Activated CD4-positive, alpha-beta memory T cell treated with anti-CD3 and anti-CD28 coated beads for 36 hours (primary cell): ENCODE measurements at places on chromosomes 12 and 14. TPM values are rescaled to one million over a fixed set of nuclear protein-coding genes. Genes with fewer than 3 reads are reported as not detected.
A peak's percentile ranks its signal among the peaks of the same experiment; 100 is the strongest.

DNA sequence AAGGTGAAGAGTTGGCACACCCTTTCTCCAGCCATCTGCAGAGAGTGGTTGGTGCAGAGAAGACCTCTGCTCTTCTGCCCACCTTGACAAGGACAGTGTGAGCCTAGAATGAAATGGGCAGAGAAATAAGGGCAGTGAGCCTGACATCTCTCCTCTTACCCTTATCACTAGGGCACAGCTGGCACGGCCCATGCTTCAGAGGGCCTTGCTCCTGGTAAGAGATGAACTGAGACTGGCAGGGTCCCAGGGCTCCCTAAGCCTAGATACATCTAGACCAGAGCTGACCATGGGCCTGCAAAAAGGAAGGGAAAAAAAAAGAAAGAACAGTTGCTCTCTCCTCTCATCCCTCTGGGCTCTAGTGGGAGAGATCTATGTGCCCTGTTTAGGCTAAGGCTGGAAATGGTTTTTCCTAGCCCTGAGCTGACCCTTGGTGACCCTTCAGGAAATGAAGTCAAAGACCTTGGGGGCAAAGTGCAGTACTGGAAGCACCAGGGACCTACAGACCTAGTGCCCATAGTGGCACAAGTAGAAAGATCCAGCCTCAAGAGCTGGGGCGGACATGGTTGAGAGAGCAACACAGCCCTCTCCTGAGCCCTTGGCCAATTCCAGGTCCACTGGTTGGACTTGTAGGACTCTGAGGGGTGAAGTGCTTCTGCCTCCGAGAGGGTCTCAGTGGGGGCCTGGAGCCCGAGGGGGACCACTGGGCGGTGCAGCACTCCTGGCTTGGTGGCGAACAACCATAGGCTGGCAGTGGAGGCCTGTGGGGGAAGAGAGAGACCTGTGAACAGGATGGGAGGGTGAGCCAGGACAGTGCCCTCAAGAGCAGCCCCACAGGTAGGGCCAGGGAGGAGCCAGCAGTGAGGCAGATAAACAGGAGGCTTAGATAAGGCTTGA is 22.0 kb downstream of the PRPF40B start:
- no peaks in the 10 kb centered on the region for H3K27me3 ChIP-seq
- H3K27ac ChIP-seq, result peak overlapping the region; percentile 56
- H3K36me3 ChIP-seq, result peaks cover 11% of the 10 kb centered on the region
- H3K4me3 ChIP-seq, result no peak overlapping the region
- no peak for DNase-seq

DNA sequence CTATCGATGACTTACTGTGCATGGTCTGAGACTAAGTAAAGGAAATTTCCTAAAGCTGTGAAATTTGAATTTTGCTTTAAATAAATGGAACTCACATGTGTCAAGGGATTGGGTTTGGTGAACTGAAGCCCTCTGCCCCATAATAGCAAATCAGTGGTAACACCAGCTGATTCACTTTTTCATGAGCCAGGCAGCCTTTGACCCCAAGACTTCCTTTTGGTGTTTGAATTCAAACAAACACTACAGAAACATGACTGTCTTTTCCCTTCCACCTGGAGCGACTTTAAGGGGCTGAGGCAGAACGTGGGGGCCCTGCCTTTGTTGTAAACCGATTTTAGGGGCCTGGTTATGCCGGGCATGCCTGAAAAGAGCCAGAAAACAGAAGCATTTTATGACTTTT is 28.8 kb downstream of the KCTD10 start:
- H3K4me3 ChIP-seq, result no peak overlapping the region
- H3K27me3 ChIP-seq, result no peaks in the 10 kb centered on the region
- DNase-seq, result no peak
- no peak overlapping the region for H3K27ac ChIP-seq

- H3K27ac ChIP-seq, result no peak overlapping the region
- no peaks in the 10 kb centered on the region for H3K27me3 ChIP-seq
- DNase-seq, result no peak
- H3K36me3 ChIP-seq, result no peaks in the 10 kb centered on the region
- peaks cover 48% of the 10 kb centered on the region for H3K4me1 ChIP-seq
These were observed 18.0 kb upstream of the LDHB start for GRCh38 chr12:21675641-21676040.

- no peak overlapping the region for H3K27ac ChIP-seq
- no peaks in the 10 kb centered on the region for H3K4me1 ChIP-seq
- DNase-seq, result no peak
- no peaks in the 10 kb centered on the region for H3K36me3 ChIP-seq
- peaks cover 2% of the 10 kb centered on the region for H3K27me3 ChIP-seq
These were observed 340.2 kb downstream of the MED13L start for GRCh38 chr12:115936997-115937916.

DNA sequence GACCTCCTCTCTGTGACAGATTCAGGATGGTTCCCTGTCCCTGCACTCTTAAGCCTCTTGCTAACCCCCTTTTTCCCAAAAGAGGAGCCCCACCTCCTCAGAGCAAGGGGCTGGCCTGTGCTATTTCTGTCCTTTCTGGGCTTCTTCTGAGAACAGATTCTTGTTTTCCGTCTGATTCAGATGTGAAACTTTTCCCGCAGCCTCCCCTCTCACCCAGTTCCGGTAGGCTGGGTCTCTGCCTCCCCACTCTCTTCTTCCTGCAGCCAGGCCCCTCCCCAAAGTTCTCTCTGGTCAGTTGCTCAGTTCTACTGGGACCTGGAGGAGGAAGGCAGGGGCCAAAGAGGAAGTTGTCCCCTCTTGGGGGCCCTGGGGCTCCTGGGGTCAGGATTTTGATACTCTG is 11.8 kb downstream of the PDE1B start:
- H3K4me1 ChIP-seq, result peaks cover 23% of the 10 kb centered on the region
- H3K27ac ChIP-seq, result peak overlapping the region; percentile 74
- no peaks in the 10 kb centered on the region for H3K27me3 ChIP-seq
- no peaks in the 10 kb centered on the region for H3K36me3 ChIP-seq
- H3K4me3 ChIP-seq, result peak overlapping the region; percentile 69
- DNase-seq, result peak; percentile 44

GRCh38 chr12:57548013-57548315 is 972 bp upstream of the DCTN2 start:
- DNase-seq, result no peak
- peaks cover 49% of the 10 kb centered on the region for H3K4me1 ChIP-seq
- no peak overlapping the region for H3K4me3 ChIP-seq
- H3K27me3 ChIP-seq, result peaks cover 5% of the 10 kb centered on the region

DNA sequence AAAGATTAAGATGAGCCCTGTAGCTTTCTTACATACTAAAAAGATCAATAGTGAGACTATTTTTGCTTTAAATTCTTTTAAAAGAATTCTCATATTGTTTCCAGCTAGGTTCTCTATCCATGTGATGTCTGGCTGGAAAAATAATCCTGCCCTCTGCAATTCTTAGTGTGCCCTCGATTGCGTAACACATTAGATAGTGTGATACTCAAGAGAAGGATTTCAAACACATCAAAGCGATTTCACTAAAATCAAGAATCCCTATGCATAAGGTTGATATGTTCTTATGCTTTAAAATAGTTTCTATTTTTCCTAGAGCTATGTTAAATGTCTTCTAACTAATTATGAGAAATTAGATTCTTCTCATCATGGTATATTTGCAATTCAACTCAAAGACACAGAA is 127.3 kb upstream of the PLEKHA5 start:
- H3K27me3 ChIP-seq, result no peaks in the 10 kb centered on the region
- no peak overlapping the region for H3K4me3 ChIP-seq
- no peaks in the 10 kb centered on the region for H3K4me1 ChIP-seq
- no peak overlapping the region for H3K27ac ChIP-seq
- DNase-seq, result no peak
- H3K36me3 ChIP-seq, result no peaks in the 10 kb centered on the region

GRCh38 chr14:98773814-98774213 is 498.2 kb downstream of the BCL11B start:
- no peak for DNase-seq
- H3K27me3 ChIP-seq, result no peaks in the 10 kb centered on the region
- H3K36me3 ChIP-seq, result no peaks in the 10 kb centered on the region
- H3K4me1 ChIP-seq, result no peaks in the 10 kb centered on the region

DNA sequence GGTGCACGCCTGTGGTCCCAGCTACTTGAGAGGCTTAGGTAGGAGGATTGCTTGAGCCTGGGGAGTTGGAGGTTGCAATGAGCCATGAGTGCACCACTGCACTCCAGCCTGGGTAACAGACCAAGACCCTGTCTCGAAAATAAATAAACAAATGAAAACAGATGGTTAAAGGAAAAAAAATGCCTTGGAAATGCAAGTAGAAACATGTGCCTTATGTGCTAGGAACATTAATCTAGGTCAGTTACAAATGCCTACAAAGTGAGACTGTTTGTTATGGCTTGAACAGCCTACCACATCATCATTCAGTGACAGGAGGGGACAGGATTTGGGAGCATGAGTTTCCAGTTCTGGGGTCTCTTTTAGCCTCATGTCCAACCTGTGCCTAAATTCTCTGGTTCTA is 52.4 kb upstream of the BCAT1 start:
- H3K4me3 ChIP-seq, result no peak overlapping the region
- no peak for DNase-seq
- H3K27ac ChIP-seq, result no peak overlapping the region
- no peaks in the 10 kb centered on the region for H3K36me3 ChIP-seq
- peaks cover 2% of the 10 kb centered on the region for H3K27me3 ChIP-seq
- H3K4me1 ChIP-seq, result peaks cover 24% of the 10 kb centered on the region

DNA sequence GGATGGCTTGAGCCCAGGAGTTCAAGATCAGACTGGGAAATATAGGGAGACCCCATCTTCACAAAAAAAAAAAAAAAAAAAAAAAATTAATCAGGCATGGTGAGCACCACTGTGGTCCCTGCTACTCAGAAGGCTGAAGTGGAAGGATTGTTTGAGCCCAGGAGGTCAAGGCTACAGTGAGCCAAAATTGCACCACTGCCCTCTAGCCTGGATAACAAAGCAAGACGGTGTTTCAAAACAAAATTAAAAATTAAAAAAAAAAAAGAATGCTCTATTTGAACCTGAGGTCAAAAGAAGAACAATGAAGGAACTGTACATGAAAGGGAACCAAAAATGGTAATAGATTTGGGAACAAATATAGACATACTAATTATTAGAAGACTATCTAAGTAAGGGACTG is 40.4 kb downstream of the BMP4 start:
- H3K4me1 ChIP-seq, result no peaks in the 10 kb centered on the region
- no peak overlapping the region for H3K4me3 ChIP-seq
- DNase-seq, result no peak
- H3K27me3 ChIP-seq, result peaks cover 1% of the 10 kb centered on the region
- no peaks in the 10 kb centered on the region for H3K36me3 ChIP-seq

GRCh38 chr14:72544615-72545387 is 349.1 kb downstream of the DPF3 start:
- H3K27me3 ChIP-seq, result peaks cover 2% of the 10 kb centered on the region
- H3K4me1 ChIP-seq, result no peaks in the 10 kb centered on the region
- DNase-seq, result no peak
- no peak overlapping the region for H3K4me3 ChIP-seq

- H3K4me1 ChIP-seq, result peaks cover 54% of the 10 kb centered on the region
- H3K4me3 ChIP-seq, result no peak overlapping the region
- peaks cover 4% of the 10 kb centered on the region for H3K27me3 ChIP-seq
- H3K27ac ChIP-seq, result no peak overlapping the region
- DNase-seq, result peak; percentile 81
These were observed 376.8 kb downstream of the DPF3 start for GRCh38 chr14:72516936-72517700.

GRCh38 chr14:96269359-96269710 is 13.3 kb downstream of the BDKRB1 start:
- DNase-seq, result no peak
- H3K27ac ChIP-seq, result no peak overlapping the region
- H3K4me1 ChIP-seq, result no peaks in the 10 kb centered on the region

GRCh38 chr14:55103005-55103640 is 25.9 kb upstream of the LGALS3 start:
- peak; percentile 76 for DNase-seq
- H3K4me1 ChIP-seq, result peaks cover 47% of the 10 kb centered on the region
- H3K27me3 ChIP-seq, result no peaks in the 10 kb centered on the region

GRCh38 chr12:4141348-4142270 is 132.0 kb upstream of the CCND2 start:
- no peaks in the 10 kb centered on the region for H3K27me3 ChIP-seq
- H3K36me3 ChIP-seq, result no peaks in the 10 kb centered on the region
- no peak for DNase-seq

- no peaks in the 10 kb centered on the region for H3K4me1 ChIP-seq
- H3K27me3 ChIP-seq, result no peaks in the 10 kb centered on the region
- H3K36me3 ChIP-seq, result no peaks in the 10 kb centered on the region
- no peak overlapping the region for H3K27ac ChIP-seq
- no peak overlapping the region for H3K4me3 ChIP-seq
These were observed 46.8 kb downstream of the TMEM117 start for GRCh38 chr12:43882578-43883178.

DNA sequence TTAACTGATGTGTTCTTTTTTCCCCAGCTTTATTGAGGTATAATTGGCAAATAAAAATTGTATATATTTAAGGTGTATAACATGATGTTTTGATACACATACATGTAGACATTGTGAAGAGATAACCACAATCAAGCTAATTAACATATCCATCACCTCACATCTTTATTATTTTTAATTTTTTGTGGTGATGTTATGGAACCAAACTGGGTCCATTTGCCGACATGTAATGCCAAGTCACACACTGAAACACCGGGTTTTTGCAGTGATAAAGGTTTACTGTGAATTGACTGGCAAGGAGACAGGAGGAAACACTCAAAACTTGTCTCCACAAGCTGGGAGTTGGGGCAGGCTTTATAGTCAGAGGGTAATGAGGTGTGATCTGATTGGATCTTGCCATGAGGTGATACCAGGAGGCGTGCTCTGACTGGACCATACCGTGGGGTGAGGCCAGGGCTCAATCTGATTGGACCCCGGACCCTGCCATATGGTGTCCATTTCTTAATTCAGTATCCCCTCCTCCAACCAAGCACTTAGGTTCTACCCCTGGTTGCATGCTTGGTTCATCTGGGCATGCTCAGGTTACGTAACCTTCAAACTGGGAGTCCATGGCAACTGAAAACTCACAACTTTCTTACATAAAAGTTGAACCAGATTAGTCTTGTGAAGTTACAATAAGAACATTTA is 11.8 kb upstream of the WSCD2 start:
- no peaks in the 10 kb centered on the region for H3K36me3 ChIP-seq
- H3K4me3 ChIP-seq, result no peak overlapping the region
- H3K27me3 ChIP-seq, result peaks cover 11% of the 10 kb centered on the region

GRCh38 chr14:92637228-92637627 is 111.2 kb downstream of the LGMN start:
- DNase-seq, result no peak
- H3K4me3 ChIP-seq, result no peak overlapping the region
- no peaks in the 10 kb centered on the region for H3K27me3 ChIP-seq
- no peak overlapping the region for H3K27ac ChIP-seq
- peaks cover 5% of the 10 kb centered on the region for H3K4me1 ChIP-seq

KLHL33 gene
- total RNA-seq, result 0.12 TPM

MAP3K9 gene
- total RNA-seq, result 6.3 TPM

NRXN3 gene
- not detected for total RNA-seq

MUCL1 gene
- not detected for total RNA-seq

CKB gene
- 5.9 TPM for total RNA-seq
